Astrocyte (in vitro differentiated cells and primary cell): ENCODE measurements at places on chromosomes 3 and 15. TPM values are rescaled to one million over a fixed set of nuclear protein-coding genes. Genes with fewer than 3 reads are reported as not detected.
A peak's percentile ranks its signal among the peaks of the same experiment; 100 is the strongest.

SPSB4 gene
- total RNA-seq, result 0.94 and 2.2 TPM in 2 replicates

ARHGEF26 gene
- 1.7 TPM in 2 replicates for total RNA-seq

MFSD1 gene
- total RNA-seq, result 62.2 and 70.1 TPM in 2 replicates

INO80 gene
- total RNA-seq, result 17.0 and 17.3 TPM in 2 replicates

SIDT1 gene
- not detected in 2 replicates for total RNA-seq

UBE2E2 gene
- 89.8 and 110 TPM in 2 replicates for total RNA-seq

TMEM44 gene
- 9.8 and 10.5 TPM in 2 replicates for total RNA-seq

UBA5 gene
- total RNA-seq, result 34.5 and 36.2 TPM in 2 replicates

ARIH2 gene
- 93.6 and 94.6 TPM in 2 replicates for total RNA-seq

IQCH gene
- 1.9 and 2.7 TPM in 2 replicates for total RNA-seq

NDUFB4 gene
- total RNA-seq, result 107 and 109 TPM in 2 replicates

GOLGA6D gene
- total RNA-seq, result not detected in 2 replicates

LDHAL6B gene
- not detected in 2 replicates for total RNA-seq

GRCh38 chr15:38367476-38367875, 86.5 kb upstream of the FAM98B start:
- no peaks in the 10 kb centered on the region for H3K36me3 ChIP-seq
- peak; percentile 56 for DNase-seq
- H3K4me1 ChIP-seq, result no peaks in the 10 kb centered on the region
- no peak overlapping the region for H3K4me3 ChIP-seq
- no peaks in the 10 kb centered on the region for H3K27me3 ChIP-seq

GRCh38 chr15:28901987-28902745, 16.4 kb downstream of the APBA2 start:
- no peaks in the 10 kb centered on the region for H3K36me3 ChIP-seq
- H3K4me3 ChIP-seq, result no peak overlapping the region
- H3K4me1 ChIP-seq, result no peaks in the 10 kb centered on the region
- DNase-seq, result no peak
- H3K27ac ChIP-seq, result no peak overlapping the region

DNA sequence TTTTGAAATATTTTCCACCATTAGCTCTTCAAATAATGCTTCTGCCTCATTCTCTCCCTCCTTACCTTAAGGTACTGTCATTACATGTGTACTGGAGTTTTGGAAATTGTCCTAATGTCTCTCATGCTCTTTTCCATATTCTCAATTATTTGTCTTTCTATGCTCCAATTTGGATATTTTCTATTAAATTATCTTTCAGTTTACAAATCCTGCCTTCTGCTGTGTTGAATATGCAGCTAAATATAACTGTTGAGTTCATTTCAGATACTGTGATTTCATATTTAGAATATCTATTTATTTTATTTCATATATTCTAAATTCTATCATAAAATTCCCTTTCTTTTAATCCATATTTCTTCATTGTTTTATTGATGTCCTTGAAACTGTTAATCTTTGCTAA, 388.0 kb upstream of the CDIN1 start:
- no peaks in the 10 kb centered on the region for H3K36me3 ChIP-seq
- H3K4me3 ChIP-seq, result no peak overlapping the region
- no peak overlapping the region for H3K27ac ChIP-seq
- no peaks in the 10 kb centered on the region for H3K27me3 ChIP-seq
- no peaks in the 10 kb centered on the region for H3K4me1 ChIP-seq
- DNase-seq, result no peak

- DNase-seq, result no peak
- H3K4me1 ChIP-seq, result peaks cover 8% of the 10 kb centered on the region
- H3K27ac ChIP-seq, result no peak overlapping the region
These were observed 5.0 kb downstream of the CYP11A1 start for GRCh38 chr15:74362482-74362881.

GRCh38 chr3:155423526-155424322, 130.2 kb upstream of the STRIT1 start:
- H3K36me3 ChIP-seq, result no peaks in the 10 kb centered on the region
- no peak overlapping the region for H3K27ac ChIP-seq
- DNase-seq, result no peak
- H3K4me1 ChIP-seq, result no peaks in the 10 kb centered on the region
- no peak overlapping the region for H3K4me3 ChIP-seq
- no peaks in the 10 kb centered on the region for H3K27me3 ChIP-seq

DNA sequence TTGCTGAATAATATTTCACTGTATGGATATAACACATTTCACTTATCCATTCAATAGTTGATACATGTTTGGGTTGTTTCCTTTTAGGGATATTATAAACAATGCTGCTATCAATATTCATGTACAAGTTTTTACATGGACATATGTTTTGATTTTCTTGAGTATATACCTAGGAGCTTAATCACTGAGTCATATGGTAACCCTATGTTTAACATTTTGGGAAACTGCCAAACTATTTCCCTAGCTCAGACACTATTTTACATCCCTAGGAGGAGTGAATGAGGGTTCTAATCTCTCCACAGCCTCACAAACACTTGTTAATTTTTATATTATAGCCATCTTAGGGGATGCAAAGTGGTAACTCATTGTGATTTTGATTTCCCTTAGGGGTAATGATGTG, 66.0 kb downstream of the GPR156 start:
- no peak for DNase-seq
- H3K36me3 ChIP-seq, result no peaks in the 10 kb centered on the region
- H3K4me3 ChIP-seq, result no peak overlapping the region
- no peak overlapping the region for H3K27ac ChIP-seq
- H3K4me1 ChIP-seq, result no peaks in the 10 kb centered on the region

GRCh38 chr15:55993804-55994560, 570 bp upstream of the NEDD4 start:
- DNase-seq, result peak; percentile 63
- H3K27me3 ChIP-seq, result no peaks in the 10 kb centered on the region
- H3K4me1 ChIP-seq, result peaks cover 17% of the 10 kb centered on the region
- H3K36me3 ChIP-seq, result no peaks in the 10 kb centered on the region
- peak overlapping the region; percentile 83 for H3K4me3 ChIP-seq

DNA sequence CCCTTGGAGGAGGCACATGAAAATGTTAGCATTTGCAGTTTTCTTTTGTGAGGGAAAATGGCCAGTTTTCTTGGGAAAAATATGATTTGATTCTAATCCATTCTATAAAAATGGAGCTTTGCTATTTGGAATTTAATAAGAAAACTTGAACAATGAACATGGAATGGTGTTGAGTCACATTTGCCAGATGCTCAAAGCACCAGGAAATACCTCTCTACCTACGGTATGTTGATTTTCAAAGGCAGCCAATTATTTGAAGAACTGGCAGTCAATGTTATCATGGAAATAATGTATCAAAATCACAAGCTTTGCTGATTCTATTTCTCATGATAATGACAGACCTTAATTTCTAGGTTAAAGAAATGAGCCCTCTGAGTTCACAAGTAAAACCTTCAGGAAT, 14.9 kb downstream of the NME9 start:
- no peak overlapping the region for H3K27ac ChIP-seq
- no peak overlapping the region for H3K4me3 ChIP-seq
- peak; percentile 78 for DNase-seq
- H3K36me3 ChIP-seq, result no peaks in the 10 kb centered on the region

GRCh38 chr15:48040166-48040817, 80.5 kb upstream of the SLC24A5 start:
- H3K4me1 ChIP-seq, result no peaks in the 10 kb centered on the region
- no peaks in the 10 kb centered on the region for H3K36me3 ChIP-seq
- no peak overlapping the region for H3K4me3 ChIP-seq

GRCh38 chr3:8669019-8669418, 24.4 kb upstream of the SSUH2 start:
- H3K27ac ChIP-seq, result no peak overlapping the region
- no peak for DNase-seq
- H3K4me1 ChIP-seq, result peaks cover 8% of the 10 kb centered on the region
- no peaks in the 10 kb centered on the region for H3K27me3 ChIP-seq

DNA sequence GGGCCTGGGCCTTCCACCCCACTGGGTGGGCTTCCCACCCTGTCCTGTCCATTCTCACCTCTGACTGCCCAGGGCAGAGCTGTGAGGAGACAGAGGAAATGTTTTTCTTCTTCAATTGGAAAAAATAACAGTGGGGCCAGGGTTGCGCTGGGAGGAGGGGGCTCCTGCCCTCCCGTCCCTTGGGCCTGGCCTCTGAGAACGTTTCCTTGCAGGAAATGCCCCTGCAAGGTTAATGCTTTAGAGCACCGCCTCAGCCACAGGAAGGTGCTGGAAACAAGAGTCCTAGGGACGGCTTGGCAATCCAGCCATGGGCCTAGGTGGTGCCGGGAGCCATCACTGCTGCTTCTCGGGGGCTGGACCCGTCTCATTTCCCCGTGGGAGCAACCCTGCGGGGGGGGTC, 3.8 kb upstream of the PLXND1 start:
- H3K27ac ChIP-seq, result peak overlapping the region; percentile 57
- H3K27me3 ChIP-seq, result no peaks in the 10 kb centered on the region
- no peaks in the 10 kb centered on the region for H3K36me3 ChIP-seq
- DNase-seq, result no peak

GRCh38 chr3:137295336-137295735, 337.6 kb downstream of the IL20RB start:
- H3K27me3 ChIP-seq, result no peaks in the 10 kb centered on the region
- no peak overlapping the region for H3K4me3 ChIP-seq
- DNase-seq, result no peak
- no peaks in the 10 kb centered on the region for H3K36me3 ChIP-seq

DNA sequence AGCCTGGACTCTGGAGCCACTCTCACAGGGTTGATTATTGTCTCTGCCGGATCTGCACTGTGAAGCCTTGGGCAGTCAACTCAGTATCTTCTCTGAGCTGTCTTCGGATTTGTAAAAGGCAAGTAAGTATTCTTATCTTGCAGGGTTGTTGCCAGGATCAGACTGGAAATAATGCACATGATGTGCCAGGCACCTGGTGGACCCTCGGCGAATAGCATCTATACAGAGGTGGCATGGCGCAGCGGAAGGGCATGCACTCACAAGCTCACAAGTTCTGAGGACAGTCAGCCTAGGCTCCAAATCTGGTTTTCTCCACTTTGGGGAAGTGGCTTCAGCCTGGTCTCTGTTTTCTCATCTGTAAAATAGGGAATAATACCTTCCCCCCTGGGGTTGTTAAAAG, 113.9 kb downstream of the SRGAP3 start:
- H3K27me3 ChIP-seq, result peaks cover 18% of the 10 kb centered on the region
- H3K27ac ChIP-seq, result no peak overlapping the region
- no peaks in the 10 kb centered on the region for H3K4me1 ChIP-seq
- no peak for DNase-seq
- H3K4me3 ChIP-seq, result no peak overlapping the region

- no peak overlapping the region for H3K27ac ChIP-seq
- H3K27me3 ChIP-seq, result peaks cover 6% of the 10 kb centered on the region
- no peaks in the 10 kb centered on the region for H3K4me1 ChIP-seq
These were observed 85.1 kb upstream of the C2CD4B start for GRCh38 chr15:62250186-62250585.

GRCh38 chr3:18656866-18657265, 231.7 kb upstream of the SATB1 start:
- no peaks in the 10 kb centered on the region for H3K27me3 ChIP-seq
- H3K36me3 ChIP-seq, result no peaks in the 10 kb centered on the region
- no peak overlapping the region for H3K4me3 ChIP-seq
- no peak overlapping the region for H3K27ac ChIP-seq

- no peak overlapping the region for H3K27ac ChIP-seq
- no peak for DNase-seq
- H3K4me3 ChIP-seq, result no peak overlapping the region
- no peaks in the 10 kb centered on the region for H3K27me3 ChIP-seq
These were observed 66.0 kb downstream of the FLNB start for GRCh38 chr3:58074116-58074715.

- no peak overlapping the region for H3K4me3 ChIP-seq
- peaks cover 3% of the 10 kb centered on the region for H3K4me1 ChIP-seq
- no peaks in the 10 kb centered on the region for H3K27me3 ChIP-seq
- no peak overlapping the region for H3K27ac ChIP-seq
- H3K36me3 ChIP-seq, result no peaks in the 10 kb centered on the region
- no peak for DNase-seq
These were observed 34.2 kb downstream of the MYZAP start for GRCh38 chr15:57625703-57626448.

DNA sequence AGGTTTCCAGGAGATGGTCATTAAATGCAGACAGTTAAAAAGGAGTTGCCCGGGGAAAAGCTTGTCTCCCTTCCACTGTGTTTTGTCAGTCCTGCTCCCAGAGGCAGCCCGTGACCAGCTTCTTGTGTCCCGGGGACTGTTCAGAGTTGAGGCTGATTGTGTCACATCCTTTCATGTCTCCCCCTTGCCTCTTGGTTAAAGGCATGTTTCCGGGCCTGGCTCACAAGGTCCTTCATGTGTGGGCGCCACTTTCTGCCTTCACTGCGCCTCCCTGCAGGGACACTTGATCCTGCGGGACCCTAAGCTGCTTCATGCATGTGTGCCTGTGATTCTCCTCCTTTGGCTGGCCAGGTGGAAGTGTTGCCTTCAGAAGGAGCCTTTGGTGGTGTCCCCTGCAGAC, 9.2 kb downstream of the CHCHD6 start:
- no peaks in the 10 kb centered on the region for H3K27me3 ChIP-seq
- H3K27ac ChIP-seq, result no peak overlapping the region
- H3K36me3 ChIP-seq, result no peaks in the 10 kb centered on the region
- H3K4me1 ChIP-seq, result no peaks in the 10 kb centered on the region

GRCh38 chr15:62094388-62094787, 27.6 kb downstream of the C2CD4A start:
- H3K36me3 ChIP-seq, result no peaks in the 10 kb centered on the region
- no peak overlapping the region for H3K4me3 ChIP-seq
- no peaks in the 10 kb centered on the region for H3K4me1 ChIP-seq
- no peaks in the 10 kb centered on the region for H3K27me3 ChIP-seq
- DNase-seq, result no peak
- no peak overlapping the region for H3K27ac ChIP-seq

DNA sequence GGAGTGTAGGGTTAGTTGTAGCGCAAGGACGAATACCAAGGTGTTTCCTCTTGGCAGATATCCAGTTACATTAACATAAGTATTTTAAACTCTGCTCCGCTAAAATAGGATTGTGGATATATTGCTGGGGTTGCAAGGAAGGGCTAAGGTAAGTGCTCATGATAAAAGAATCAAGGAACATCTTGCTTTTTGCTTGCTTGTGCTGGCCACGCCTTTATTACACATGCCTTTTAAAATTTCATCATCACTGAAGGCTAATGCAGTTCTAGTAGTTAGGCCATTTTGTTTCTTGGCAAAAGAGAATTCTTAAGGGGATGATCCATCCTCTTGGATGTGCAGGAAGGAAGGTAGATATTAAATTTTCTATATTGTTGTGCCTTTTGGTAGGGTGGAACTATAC, 415.6 kb upstream of the TPM1 start:
- H3K27ac ChIP-seq, result no peak overlapping the region
- no peaks in the 10 kb centered on the region for H3K36me3 ChIP-seq
- no peak overlapping the region for H3K4me3 ChIP-seq
- H3K4me1 ChIP-seq, result peaks cover 13% of the 10 kb centered on the region
- no peaks in the 10 kb centered on the region for H3K27me3 ChIP-seq
